ENCODE measurements at places on chromosomes 12 and 14.

GRCh38 chr12:79296871-79297270 lies 393.9 kb downstream of the PAWR start:
- no peak for DNase-seq

DNA sequence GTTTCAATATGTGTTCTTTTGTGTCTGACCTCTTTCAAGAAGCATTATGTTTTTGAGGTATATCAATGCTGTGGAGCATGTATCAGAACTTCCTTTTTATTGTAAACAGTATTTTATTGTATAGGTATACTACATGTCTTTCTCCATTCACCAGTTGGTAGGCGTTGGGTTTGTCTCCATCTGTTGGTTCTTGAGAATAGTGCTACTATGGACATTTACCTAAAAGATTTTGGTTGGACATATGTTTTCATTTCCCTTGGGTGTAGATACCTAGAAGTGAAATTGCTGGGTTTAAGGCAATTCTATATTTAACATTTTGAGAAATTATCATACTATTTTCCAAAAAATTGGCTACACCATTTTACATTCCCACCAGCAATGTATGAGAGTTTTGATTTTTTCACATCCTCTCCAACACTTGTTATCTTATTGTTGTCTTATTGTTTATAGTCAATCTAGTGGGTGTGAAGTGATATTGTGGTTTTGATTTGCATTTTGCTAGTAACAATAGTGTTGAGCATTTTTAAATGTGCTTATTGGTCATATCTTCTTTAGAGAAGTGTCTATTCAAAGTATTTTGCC lies 409.2 kb downstream of the IPO8 start:
- no peak for DNase-seq

- DNase-seq, result no peak
Measured at GRCh38 chr12:10331642-10332239, 24.1 kb downstream of the KLRD1 start.

GRCh38 chr12:122681814-122682213 lies 21.3 kb downstream of the HCAR2 start:
- DNase-seq, result no peak

DNA sequence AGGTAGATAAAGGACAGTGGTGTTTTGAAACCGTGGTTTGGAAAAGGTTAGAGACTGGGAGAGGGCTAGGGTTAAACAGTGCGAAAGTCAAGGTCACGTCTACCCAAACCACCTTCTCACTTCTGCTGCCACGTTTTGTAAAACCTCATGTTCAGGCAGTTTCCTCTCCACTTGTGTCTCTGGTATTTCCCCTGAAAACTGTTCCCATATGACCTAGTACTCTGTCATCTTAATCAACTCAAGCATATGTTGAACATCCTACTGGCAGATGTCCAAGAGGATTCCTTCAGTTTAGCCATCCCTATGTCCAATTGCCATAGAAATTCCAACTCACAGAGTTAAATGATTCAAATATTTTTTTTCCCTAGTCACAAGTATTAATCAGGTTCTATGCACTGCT lies 17.4 kb downstream of the CLEC4C start:
- DNase-seq, result no peak

GRCh38 chr12:25789541-25789944 lies 168.9 kb upstream of the RASSF8 start:
- no peak for DNase-seq

DNA sequence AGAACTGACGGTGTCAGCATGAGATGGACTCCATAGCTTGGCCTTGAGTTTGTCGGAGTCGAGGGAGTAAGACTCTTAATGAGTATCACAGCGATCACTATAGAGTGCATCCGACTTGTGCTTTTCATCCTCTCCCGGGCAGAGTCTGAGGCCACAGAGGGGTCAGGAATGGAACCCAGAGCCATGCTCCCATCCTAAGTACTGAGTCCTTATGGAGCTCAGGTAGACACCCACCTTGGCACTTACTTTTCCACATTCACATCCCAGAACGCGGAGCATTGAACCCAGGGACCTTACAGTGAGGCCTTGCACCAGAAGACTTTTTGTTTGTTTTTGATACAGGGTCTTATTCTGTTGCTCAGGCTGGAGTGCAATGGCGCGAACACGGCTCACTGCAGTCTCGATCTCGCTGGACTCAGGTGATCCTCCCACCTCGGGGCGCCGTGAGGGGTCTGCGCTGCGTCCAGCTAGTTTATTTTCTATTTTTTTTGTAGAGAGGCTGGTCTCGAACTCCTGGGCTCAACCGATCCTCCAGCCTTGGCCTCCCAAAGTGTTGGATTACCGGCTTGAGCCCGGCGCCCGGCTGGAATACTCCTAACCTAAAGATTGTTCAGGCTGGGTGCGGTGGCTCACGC lies 719 bp upstream of the SRSF9 start:
- no peak for DNase-seq

GRCh38 chr12:47017901-47018475 lies 61.4 kb upstream of the PCED1B start:
- DNase-seq, result no peak

GRCh38 chr12:114026805-114027204 lies 60.7 kb upstream of the RBM19 start:
- no peak for DNase-seq

DNA sequence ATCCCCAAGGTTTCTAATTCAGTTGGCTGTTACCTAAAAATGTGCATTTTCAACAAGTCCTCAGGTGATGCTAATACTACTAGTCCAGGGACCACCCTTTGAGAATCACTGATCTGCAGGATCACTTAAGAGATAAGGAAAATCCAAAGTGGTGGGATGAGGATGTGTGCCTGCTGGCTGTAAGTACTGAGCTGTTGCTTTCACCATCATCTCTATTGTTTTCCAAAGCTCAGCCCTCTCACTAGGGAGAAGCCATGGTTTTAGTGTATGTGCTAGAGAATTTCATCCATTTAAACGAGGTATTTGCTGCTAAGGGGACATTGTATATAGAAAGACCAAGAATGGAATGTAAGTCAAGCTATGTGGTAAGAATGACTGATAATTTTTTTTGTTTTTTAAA lies 202.3 kb downstream of the KIF21A start:
- DNase-seq, result no peak

DNA sequence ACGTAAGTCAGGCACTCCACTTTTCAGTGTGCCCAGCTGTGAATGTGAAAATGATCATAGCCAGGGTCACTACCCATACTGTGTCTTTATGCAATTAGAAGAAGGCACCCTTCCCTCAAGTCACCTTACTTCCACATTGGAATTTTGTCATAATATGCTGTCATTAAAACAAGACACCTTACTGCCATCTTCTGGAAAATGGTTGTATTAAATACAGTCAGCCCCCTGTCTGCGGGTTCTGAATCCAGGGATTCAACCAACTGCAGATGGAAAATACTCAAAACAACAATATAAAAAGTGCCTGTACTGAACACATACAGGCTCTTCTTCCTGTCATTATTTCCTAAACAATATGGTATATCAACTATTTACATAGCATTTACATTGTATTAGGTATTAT lies 70.2 kb upstream of the TBX5 start:
- DNase-seq, result no peak

DNA sequence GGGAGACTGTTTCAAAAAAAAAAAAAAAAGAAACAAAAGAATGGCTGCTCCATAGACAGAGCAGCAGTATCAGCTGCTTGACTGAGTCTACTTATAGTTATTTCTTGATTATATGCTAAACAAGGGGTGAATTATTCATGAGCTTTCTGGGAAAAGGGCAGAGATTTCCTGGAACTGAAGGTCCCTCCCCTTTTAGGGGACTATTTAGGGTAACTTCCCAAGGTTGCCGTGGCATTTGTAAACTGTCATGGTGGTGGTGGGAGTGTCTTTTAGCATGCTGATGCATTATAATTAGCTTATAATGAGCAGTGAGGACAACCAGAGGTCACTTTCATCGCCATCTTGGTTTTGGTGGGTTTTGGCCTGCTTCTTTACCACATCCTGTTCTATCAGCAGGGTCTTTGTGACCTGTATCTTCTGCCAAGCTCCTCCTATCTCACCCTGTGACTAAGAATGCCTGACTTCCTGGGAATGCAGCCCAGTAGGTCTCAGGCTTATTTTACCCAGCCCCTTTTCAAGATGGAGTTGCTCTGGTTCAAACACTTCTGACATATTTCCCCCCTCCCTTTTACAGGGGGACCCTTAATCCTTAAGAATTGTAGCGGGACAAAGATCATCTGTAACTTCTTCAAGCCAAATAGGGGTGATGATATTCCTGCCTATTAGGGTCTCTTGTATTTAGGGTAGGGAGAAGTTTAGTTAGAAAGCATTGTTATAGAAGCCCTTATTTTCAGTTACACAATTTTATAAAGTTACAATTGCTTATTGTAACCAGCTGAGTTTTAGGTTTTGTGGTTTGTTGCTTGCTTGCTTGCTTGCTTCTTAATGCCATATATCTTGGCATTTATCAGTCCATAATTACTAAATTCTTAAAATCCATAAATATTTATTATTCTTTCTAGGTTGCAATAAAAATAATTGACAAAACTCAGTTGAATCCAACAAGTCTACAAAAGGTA lies 42.5 kb downstream of the MARK3 start:
- DNase-seq, result no peak

DNA sequence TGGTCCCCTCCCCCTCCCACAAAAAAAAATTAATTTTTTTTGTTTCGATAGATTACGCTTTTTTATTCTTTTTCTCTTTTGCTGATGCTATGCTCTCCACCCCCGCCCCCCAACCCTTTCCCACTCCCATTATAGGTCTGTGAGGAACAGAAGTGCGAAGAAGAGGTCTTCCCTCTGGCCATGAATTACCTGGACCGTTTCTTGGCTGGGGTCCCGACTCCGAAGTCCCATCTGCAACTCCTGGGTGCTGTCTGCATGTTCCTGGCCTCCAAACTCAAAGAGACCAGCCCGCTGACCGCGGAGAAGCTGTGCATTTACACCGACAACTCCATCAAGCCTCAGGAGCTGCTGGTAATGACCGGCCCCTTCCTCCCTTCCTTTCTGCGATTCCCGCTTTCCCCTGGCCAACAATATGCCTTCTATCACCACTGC lies 2.3 kb downstream of the CCND2 start:
- DNase-seq, result no peak

- DNase-seq, result no peak
Measured at GRCh38 chr12:59861635-59862034, 265.8 kb downstream of the SLC16A7 start.

Measured in sciatic nerve (tissue), 2 donors.